Hematopoietic multipotent progenitor cell treated with erythropoietin and hydrocortisone succinate and interleukin-3 and kit ligand, for 15 days (in vitro differentiated cells): ENCODE measurements at places on chromosomes 3 and 15.

GRCh38 chr3:45946307-45946706 is 3.0 kb downstream of the CXCR6 start:
- DNase-seq: no peak

DNA sequence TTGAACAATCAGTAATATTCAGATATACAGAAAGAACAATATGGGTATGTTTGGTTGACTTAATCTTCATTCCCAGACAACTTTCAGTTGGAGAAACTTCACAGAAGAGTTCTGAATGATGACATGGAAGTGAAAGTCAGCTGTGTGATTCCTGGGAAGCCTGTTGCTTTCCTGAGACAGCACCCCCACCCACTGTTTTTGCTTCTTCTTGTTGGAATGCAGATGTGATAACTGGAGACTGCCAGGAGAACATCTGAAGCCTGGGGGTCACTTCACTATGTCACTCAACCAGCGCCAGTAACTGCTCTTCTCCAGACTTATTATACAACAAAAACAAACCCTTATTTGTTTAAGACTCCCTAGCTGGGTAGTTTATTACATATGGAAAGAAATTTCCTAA is 599.4 kb downstream of the ZIC1 start:
- no peak for DNase-seq

DNA sequence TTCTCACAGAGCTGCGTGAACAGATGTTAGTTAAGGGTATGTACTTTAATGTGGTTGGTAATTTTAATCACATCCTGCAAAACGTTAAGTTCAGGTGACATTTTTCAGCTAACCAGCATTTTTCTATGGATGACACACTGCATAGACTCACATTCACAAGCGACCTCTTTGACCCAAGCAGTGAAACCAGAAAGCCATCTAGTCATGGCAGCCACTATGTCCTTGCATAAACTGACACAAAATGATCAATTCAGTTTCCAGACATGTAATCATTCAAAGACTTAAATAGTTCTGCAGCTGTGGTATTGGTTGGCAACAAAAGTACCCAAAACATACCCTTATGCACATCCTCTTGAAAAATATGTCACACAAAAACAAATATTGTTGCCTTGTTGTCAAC is 7.4 kb upstream of the CAPN7 start:
- DNase-seq: no peak

GRCh38 chr3:16738451-16738850 is 133.2 kb upstream of the DAZL start:
- DNase-seq: no peak

- no peak for DNase-seq
These were observed 655.2 kb downstream of the DIPK2A start for GRCh38 chr3:144626835-144627234.

DNA sequence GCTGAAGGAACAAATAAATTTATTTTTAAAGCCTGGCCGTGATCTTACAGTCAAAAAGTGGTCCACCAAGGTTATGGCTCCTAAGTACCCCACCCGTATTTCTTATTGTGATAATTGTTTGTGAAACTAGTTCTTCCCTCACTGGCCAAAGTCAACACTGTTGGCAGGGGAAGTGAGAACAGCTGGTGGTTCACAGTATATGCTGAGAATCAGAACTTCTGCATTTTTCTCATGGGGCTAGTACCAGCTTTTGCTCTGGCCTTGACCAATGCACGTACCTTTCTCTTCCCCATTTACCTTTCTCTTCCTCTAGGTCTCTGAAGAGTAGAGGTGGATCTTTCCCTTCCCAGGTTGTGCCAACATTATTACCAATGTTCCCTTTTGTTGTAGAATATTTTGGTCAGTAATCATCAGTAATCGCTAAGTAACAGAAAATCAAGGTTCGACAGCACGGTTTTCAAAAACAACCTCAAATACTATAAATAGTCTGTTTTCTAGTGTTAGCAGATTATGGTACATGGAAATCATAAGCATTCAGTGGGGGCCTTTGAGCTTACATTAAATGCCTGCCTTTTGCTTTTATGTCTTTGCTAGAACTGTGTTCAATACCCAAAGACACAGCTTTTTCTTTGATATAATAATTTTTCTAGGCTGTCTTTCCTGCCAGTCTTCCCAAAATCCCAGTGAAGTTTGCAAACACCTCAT is 268.0 kb downstream of the LPP start:
- no peak for DNase-seq

DNA sequence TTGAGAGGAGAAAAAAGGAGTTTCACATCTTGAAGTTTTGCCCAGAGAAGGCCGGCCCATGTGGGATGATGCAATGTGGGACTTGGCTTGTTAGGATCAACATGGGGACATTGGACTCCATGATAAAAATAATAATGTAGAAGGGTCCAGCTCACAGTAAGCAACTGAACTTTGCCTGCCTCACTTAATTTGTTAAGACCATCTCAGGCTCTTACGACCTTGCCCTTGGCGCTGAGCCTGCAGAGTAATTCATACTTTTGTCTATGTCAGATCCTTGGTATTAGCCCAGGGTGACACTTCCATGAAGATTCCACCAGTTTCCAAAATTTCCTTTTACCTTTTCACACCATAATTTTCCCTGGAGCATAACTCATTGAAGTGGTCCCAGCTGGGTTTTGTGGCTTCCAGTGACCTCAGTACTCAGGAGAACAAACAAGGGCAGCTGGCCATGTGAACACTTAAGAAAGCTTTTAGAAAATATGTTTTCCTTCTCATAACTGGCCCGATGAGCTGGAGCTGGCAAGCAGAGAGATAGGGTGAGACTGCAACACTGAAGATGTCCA is 315.4 kb upstream of the RASGRP1 start:
- DNase-seq: no peak

- no peak for DNase-seq
These were observed 137.9 kb upstream of the POU1F1 start for GRCh38 chr3:87414271-87414670.
